GM12892 (cell line): ENCODE measurements at places on chromosomes 7 and 10.

GRCh38 chr10:97195706-97196222 is 10.0 kb upstream of the SLIT1 start:
- no peak for DNase-seq

DNA sequence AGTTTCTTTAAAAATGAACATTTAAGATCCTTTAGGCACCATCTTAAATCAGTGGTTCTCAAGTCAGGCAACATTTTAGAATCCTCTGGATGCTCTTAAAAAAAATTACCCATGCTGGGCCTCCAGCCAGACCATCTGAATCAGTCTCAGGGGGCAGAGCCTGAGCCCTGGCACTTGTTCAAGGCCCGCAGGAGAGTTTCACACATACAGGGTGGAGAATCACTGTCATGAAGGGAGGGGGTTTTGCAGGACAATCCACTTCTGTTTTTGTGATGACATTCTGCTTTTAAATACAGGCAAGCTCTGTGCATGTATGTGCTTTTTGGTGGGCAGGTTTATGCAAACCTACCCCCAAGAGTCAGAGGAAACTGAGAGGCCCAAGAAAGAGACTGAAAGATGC is 268.6 kb downstream of the SEC23IP start:
- no peak for DNase-seq

DNA sequence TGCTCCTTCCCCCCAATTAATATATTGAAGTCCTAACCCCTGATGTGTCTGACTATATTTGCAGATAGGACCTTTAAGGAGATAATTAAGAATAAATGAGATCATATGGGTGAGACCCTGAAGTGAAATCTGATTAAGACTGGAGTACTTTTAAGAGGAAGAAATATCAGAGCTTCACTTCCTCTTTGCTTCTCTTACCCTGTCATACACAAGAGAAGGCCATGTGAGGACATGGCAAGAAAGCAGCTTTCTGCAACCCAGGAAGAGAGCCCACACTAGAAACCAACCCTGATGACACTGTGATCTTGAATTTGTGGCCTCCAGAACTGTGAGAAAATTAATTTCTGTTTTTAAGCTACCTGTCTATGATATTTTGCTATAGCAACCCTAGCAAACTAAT is 44.2 kb downstream of the JMJD1C start:
- no peak for DNase-seq

- no peak for DNase-seq
Observed at GRCh38 chr10:92880233-92880861, 32.0 kb downstream of the EXOC6 start.

- DNase-seq = no peak
Observed at GRCh38 chr7:15938115-15938514, 251.6 kb upstream of the MEOX2 start.

- no peak for DNase-seq
Observed at GRCh38 chr10:130962240-130963051, 349.1 kb downstream of the TCERG1L start.

DNA sequence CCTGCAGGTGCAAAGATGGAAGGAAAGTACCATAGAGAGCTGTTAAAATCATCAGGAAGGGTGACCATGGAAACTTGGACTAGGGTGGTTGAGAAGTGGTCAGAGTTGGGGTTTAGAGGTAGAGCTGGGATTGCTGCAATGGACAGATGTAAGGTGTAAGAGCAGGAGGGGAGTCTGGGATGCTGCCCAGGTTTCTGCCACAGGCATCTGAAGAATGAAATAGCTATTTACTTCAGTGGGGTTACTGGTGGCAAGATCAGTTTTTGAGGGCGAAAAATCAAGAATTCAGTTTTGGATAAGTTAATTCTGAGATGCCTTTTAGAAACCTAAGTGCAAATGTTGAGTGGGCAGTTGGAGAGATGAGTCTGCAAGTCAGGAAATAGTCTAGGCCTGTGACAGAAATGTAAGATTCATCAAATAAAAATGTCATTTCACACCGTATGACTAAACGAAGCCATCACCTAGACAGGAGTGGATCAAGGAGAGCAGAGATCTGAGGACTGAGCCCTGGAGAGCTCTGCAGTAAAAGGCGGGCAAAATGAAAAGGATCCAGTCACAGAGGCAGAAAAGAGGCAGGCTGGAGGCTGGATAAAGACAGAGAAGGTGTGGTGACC is 22.7 kb upstream of the TOMM7 start:
- no peak for DNase-seq

- no peak for DNase-seq
Observed at GRCh38 chr7:134778941-134779740, at the start of gene CALD1. CALD1 (plus strand) TSS chr7:134779634; CDS start chr7:134867734, 88,100 bp downstream.

DNA sequence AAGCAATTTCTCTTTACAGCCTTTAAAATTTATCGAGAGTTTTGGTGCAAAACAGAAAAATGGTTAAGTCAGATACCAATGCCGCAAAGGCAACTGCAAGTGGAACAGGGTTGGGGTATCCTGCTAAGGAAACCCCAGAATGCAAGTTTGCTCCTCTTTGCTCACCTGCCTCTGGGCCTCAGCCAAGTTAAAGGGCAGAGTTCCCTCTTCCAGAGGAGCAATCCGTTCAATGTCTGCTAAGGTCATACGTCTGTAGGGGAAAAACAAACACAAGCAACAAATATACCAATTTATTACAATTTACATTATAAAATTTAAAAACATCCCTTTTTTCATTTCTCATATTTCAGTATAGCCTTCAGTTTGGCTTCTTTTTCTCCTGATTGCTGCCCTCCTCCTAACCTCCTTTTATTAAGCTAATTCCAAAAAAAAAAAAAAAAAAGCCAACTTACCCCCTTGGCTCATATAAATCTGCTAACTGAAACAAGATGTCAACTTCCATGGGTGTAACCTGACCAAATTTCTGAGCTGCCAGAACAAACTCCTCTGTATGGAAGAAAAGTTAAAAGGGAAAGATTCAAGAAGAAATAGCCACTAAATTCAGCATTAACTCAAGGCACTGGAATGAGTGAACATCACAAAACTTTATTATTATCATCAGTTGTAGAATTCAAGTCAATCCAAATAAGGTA is 132.6 kb downstream of the SLC25A13 start:
- DNase-seq = no peak

DNA sequence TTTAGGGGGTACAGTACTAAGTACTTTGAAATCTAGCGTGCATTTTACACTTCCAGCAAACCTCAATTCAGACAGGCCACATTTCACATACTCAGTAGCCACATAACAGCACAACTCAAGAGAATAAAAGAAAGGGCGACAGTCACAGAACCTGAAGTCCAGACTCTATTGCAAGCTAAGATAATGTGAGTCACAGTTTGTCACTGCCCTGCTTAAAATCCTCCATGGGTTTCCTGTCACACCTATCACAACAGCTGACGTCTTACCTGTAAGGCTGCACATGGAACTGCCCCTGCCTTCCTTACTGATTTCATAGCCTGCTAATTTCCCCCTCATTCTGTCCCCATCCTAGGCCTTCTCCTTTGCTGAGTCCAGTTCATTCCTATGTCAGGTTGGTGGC is 16.1 kb upstream of the CDK14 start:
- DNase-seq = no peak

DNA sequence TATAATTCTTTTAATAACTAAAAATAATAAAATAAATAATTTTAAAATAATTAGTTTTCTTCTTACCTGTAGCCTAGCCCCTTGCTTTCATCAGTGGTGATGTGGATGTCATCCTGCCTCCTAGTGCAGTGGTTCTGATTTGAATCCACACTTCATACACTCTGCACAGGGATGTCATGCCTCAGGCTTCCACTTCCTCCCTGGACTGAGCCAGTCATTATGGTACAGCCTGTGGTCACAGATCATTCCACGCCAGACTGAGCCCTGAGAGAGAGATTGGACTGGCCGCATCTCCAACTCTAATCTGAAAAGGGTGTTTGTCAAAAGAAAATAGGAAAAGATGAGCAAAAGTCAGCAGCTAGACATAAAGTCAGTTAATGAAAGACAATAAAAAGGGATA is 436.2 kb upstream of the IGFBP3 start:
- DNase-seq = no peak

- no peak for DNase-seq
Observed at GRCh38 chr10:102163342-102163989, 11.3 kb downstream of the NOLC1 start.

GRCh38 chr10:13528123-13528874 is 515 bp downstream of the BEND7 start:
- peak; percentile 26 for DNase-seq

DNA sequence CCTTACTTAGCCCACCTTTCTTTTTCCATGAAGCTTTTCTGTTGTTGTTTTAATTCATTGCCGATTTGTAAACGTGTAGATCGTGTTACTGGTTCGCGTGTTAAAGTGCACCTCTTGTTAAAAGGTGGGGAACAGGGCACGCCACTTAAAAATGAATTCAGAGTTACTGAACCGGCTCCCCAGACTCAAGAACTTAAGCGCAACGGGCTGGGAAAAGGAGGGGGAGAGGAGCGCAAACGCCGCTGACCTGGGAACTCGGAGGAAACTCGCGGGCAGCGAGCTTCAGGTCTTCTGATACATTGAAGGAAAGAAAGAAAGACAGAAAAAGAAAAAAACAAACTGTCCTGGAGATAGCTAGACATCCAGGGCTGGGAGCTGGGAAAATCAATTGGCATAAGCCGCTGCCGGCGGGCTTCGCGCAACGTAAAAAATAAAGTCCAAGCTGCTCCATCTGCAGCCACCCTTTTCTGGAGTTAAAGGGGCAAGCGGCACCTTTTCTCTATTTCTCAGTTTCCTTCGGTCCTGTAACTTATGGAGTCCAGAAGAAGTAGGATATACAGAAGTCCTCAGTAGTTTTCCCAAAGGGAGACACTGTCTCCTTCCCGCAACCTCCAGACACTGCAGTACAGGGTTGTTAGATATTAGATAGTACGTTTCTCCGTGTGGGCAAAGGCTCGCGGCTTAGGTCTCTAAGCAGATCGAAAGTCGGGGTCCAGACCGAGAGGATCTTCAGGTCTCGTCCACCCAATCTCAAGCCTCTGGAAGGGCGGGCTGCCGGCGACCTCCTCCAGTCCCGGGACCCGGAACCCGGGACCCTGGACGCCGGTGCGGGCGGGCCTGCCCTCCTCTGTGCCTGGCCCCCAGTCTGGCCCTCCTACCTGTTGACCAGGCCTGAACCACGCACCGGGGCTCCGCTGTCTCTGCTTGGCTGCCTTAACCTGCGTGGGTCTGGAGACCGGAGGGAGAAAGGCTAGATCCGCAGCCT is 1.8 kb upstream of the DLX6 start:
- no peak for DNase-seq

DNA sequence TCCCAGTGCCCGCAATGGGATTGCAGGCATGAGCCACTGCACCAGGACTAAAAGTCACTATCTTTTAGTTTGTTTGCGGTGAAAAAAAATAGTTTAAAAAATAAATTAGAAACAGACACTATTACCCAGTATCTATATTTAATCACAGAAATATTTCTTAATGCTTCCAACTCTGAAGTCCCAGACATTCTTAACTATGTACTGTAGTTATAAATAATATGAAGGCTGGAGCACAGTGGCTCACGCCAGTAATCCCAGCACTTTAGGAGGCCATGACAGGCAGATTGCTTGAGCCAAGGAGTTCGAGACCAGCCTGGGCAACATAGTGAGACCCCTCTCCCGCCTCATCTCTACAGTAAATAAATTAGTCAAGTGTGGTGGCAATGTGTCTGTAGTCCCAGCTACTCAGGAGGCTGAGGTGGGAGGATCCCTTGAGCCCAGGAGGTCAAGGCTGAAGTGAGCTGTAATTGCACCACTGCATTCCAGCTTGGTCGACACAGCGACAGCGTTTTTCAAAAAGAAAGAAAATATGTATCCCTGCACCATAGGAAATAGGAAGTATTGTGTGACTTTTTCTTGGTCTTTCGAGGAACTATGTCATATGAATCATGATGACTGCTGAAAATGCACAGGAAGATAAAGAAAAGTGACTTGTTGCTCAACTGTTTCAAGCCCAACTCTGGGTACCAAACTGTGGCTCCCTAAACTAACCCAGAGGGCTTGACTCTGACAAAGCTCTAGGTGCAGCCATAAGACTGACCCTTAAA is 74.9 kb upstream of the STEAP1B start:
- DNase-seq = no peak

DNA sequence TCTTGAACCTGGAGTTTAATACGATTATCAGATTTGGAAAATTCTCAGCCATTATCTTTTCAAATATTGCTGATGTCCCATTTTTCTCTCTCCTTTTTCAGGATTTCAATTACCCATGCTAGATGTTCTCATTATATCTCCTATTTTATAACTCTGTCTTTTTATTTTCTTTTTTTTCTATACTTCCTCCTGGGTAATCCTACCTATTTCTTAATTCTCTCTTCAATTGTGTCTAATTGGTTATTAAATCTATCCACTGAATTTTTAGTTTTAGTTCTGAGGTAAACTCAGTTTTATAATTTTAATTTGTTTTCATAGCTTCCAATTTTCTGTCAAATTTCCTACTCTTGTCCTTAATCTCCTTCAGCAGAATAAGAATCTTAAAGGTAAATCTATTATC is 15.6 kb downstream of the STEAP1 start:
- no peak for DNase-seq

GRCh38 chr7:130489140-130489983 is 2.5 kb upstream of the MEST start:
- DNase-seq = no peak

- DNase-seq = no peak
Observed at GRCh38 chr10:103901299-103901698, 16.7 kb downstream of the STN1 start.

DNA sequence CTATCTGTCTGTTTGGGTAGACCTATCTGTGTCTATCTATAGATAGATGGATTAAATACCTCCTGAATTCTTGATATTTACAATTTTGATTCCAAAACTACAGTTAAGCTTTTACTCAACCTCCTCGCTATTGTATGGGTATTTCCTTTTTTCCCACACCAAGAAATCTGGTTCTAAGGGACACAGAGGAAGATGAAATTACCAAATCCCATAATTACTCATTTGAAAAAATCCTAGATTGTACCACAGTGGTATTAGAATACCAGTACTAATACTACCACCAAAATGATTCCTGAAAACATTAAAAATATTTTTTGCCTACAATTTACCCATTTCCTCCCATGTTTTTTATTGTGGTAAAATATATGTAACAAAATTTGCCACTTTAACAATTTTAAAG is 53.2 kb downstream of the LRGUK start:
- DNase-seq = no peak

GRCh38 chr7:117019786-117020590 is 66.7 kb downstream of the ST7 start:
- no peak for DNase-seq

GRCh38 chr10:121036431-121036830 is 185.3 kb downstream of the WDR11 start:
- DNase-seq = no peak

DNA sequence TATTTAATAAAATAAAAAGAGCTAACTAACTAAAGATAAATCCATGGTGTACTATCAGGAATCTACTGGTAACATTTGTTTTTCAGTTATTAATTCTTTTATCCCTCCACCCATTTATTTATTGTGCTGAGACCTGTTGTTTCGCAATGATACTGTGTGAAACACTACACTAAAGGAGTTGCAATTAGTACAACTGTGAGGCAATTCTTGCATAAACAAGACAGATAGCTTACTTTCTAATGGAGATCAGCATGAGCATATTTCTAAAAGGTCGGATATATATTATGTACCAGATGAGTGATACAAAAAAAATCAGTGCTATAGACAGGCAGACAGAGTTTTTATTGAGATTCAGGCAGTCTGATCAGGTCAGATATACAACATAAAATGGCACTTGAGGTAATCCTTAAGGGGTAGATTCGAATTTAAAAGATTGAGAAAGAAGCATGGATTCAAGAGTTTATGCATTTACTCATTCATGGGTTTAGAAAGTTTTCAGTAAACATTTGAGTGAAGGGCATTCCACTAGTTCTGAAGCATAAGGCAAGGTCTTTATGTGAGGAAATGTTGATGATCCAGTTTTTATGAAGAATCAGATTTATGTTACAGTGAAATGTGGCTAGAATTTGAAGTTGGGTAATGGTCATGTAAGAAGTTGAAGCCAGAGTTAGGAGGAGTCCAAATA is 147.6 kb downstream of the POLR1F start:
- DNase-seq = no peak
